ENCODE measurements at places on chromosomes 12 and 14.

GRCh38 chr12:52924764-52925716 lies 20.2 kb upstream of the KRT8 start:
- no peak for DNase-seq

GRCh38 chr12:89932954-89933353 lies 224.3 kb upstream of the ATP2B1 start:
- no peak for DNase-seq

DNA sequence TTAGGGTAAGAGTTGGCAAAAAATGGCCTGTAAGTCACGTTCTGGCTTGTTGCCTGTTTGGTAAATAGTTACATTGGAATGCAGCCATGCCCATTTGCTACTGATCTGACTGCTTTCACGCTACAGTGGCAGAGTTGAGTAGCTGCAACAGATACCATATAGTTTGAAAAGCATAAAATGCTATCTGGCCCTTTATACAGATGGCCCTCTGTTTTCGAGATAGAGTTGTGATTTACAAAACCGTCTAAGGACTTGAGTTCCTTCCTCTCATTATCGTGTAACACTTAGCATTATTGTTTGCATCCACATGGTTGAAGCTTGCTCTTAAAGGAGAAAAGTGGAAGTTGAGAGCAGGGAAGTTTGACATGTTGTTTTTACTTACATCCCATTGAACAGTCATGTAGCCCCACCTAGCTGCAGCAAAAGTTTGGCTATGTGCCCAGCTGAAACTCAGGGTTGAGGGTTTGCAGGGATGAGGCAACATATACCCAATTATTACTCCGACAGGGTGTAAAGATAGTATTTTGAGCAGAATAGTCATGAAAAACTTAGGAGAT lies 11.3 kb upstream of the SCFD1 start:
- peak; percentile 55 for DNase-seq

DNA sequence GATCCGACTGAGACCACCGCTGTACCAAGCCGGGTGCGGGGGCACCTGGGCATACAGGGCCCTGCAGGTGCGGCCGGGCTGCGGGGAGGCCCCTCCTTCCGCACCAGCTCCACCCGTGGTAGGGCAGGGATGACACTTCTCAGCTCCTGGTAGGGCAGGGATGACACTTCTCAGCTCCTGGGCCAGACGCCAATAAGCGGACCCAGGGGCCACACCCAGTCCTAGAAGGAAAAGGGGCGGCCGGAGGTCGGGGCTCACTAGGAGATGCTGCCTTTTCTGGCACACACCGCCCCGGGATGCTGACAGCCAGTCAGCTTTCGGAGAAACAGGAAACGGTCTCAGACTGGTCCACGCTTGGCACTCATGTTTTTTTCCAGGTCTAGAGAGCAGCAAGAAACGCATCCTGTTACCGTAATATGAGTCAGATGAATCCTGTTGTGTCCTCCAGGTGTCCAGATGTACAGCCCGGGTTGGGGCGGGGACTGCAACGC lies 34.8 kb downstream of the NFKBIA start:
- DNase-seq, result peak; percentile 49

GRCh38 chr14:55191203-55192053 lies at the start of gene DLGAP5:
TSS of gene DLGAP5 (minus strand) at chr14:55191585. CDS start at chr14:55189179, 2,406 bp downstream.
- DNase-seq, result peak; percentile 92

DNA sequence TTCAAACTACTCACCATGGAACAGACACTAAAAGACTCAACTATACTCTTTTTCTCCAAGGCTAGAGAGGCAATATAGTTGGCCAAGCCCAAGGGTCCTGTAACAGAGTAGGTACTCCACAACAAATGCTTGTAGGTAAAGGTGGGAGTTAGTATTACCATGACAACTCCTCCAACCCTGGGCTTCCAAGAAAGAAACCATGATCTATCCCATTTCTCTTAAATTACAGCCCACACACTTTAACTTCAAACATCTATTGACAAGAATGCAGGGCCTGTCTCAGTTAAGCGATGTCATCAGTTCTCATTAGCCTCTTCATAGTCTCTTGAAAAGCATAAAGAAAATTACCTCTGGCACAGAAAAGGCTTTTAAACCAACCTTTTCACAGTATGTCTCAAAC lies 25.0 kb downstream of the ERH start:
- DNase-seq, result no peak

GRCh38 chr14:106778986-106779385 lies 1252.6 kb downstream of the TMEM121 start:
- no peak for DNase-seq

GRCh38 chr14:61511558-61511948 lies 183.8 kb upstream of the HIF1A start:
- DNase-seq, result peak; percentile 66

DNA sequence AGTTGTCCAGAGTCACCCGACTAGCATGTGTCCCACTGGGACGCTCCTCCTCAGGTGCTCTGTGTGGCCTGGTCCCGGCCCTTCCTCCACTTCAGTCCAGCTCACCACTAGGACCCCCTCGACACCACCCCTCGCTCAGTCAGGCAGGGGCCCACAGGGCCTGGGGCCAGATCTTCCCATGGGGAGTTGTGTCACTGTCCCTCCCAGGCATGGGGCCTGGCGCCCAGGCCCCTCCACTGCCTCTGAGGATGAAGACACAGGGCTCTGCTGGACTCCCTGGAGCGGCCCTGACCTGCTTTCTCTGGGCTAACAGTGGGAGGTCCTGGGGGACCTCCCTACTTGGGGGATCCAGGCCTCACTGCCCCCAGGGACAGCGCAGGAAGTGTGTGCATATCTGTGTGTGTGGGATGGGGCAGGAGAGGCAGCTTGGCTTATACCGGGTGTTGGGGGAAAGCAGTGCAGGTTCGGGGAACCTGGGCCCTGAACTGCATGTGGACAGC lies 43.8 kb downstream of the KRT80 start:
- no peak for DNase-seq

DNA sequence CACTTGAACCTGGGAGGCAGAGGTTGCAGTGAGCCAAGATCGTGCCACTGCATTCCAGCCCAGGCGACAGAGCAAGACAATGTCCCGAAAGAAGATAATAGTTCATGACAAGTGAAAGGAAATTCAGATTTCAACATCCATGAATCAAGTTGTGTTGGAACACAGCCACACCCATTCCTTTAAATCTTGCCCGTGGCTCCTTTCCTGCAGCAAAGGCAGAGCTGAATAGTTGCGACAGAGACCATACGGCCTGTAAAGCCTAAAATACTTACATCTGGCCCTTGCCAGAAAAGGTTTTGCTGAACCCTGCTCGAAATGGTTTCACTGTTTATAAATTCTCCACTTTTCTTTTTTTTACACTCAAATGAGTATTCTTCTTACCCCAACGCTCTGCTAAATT lies 17.7 kb upstream of the ITPK1 start:
- no peak for DNase-seq

- no peak for DNase-seq
These were observed 622.4 kb downstream of the SLC6A15 start for GRCh38 chr12:84290168-84290567.

DNA sequence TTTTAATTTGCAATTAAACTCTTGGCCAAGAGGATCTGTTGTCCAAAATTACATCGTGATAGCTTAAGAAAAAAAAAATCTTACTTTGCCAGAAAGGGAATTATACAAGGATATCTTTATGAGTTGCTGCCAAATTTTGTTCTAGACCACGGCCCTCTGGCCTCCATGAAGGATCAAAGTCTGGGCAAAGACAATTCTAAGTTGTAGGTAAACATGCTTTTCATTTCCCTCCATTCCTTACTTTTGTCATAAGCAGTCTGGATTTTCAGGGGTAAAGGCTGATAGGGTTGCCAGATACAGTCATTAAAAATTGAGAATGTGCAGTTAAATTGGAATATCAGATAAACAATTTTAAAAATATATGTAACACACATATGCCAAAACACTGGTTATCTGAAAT lies 135.1 kb downstream of the MON2 start:
- no peak for DNase-seq

DNA sequence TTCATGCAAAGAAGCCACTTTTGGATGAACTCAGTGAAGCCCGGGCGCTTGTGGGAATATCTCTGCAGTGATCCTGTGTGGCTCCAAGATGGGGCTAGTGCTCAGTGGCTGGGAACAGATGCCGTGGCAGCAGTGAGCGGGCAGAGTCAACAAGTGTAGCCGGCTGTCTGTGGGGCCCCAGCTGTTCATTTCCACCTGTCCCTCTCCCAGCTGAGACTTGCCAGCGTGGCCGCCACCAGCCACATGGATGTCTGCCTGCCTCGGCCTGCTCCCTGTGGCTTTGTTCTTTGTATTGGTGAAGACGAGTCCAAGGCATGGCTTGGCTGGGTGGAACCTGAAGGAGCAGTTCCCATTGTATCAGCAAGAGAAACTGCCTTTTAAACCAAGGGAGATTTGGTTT lies 77.3 kb downstream of the NOS1 start:
- peak; percentile 40 for DNase-seq

GRCh38 chr14:62674563-62675237 lies 370.6 kb downstream of the KCNH5 start:
- peak; percentile 24 for DNase-seq

DNA sequence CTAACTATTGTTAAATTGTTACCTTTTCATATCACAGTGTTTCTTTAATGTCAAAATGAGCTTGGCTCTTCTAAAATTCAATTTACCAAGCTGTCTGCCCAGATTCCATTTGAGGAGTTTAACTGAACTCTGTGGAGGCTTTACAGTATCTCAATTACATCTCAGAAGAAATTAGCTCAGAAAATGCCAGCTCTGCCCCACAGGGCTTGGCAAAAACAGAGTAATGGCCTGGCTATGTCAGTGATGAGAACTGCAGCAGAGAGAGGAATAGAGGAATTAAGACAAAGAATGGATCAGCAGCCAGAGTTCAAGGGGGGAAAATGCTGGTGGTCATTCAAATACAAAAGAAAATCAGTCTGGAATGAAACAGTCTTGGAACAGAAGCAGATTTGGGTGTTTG lies 15.8 kb upstream of the TMTC1 start:
- DNase-seq, result no peak

DNA sequence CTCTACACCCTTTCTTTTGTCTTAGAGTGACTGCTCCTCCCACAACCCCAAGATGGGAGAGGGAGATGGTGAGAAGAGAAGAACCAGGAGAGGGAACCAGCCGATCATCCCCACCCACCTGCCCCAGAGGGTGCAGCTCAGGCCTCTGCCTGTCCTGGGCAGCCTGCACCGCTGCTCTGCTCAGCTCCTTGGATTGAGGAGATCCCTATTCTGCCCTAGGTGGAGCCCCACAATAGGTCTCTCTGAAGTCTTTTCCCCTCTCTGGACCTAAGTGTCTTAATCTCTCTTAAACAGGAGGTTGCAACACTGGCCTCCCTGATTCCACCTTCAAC lies 2.2 kb downstream of the ANKRD33 start:
- no peak for DNase-seq

DNA sequence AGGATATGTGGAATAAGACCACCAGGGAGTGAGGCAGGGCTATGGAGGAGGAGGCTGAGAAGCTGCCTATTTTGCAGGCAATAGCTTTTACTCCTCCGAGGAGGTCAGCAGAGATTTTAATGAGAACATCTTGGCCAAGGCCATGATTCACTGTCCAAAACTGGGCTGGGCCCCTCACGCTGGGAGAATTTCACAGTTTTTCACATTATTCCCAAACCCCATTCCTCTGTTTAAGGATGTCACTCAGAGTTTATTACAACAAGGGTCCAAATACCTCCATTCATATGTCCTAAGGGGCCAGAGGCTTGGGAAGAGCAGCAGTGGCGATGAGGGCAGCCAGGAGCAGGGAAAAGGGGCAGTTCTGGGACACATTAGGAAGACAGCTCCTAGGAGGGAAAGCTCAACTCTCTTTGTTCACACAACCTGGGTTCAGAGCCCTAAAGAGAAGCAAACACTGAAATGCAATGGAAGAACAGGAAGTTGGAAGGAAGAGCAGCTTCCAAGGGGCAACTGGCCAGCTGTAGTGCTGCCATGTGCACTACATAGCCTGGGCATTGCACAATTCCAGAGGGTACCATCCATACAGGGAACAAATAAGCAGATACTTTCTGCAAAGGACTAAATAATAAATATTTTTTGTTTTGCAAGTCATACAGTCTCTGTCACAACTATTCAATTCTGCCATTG lies 283.2 kb downstream of the NUAK1 start:
- peak; percentile 34 for DNase-seq

GRCh38 chr12:107539196-107539939 lies 146.2 kb upstream of the PWP1 start:
- no peak for DNase-seq

- no peak for DNase-seq
These were observed 8.7 kb upstream of the CYP46A1 start for GRCh38 chr14:99675382-99675835.

DNA sequence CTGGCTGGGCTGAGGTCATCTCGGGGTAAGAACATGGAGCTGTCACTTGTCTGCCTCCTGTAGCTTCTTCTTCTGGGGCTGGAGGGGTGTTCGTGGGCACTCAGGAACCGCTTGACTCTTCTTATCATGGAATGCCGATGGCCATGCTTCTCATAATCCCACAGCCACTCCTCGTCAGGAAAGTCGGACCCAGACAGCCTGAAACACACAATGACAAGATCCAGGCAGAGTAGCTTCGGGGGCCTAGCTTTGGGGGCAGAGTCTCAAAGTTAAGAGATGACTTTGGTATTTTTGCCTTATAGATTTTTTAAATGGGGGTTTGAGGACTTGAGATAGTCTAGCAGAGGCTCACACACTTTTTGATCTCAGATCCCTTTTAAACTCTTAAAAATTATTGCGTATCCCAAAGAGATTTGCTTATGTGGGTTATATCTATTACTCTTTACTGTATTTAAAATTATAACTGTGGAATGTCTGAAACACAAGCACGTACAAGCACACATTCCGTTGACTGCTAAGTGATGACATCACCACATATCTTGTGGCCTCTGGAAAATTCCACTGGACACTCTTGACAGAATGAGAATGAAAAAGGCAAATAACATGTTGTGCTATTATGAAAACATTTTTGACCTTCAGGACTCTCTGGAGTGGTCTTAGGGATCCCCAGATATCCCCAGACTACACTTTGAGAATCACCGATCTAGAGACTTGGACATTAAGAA lies 43.3 kb downstream of the BEST3 start:
- DNase-seq, result no peak

DNA sequence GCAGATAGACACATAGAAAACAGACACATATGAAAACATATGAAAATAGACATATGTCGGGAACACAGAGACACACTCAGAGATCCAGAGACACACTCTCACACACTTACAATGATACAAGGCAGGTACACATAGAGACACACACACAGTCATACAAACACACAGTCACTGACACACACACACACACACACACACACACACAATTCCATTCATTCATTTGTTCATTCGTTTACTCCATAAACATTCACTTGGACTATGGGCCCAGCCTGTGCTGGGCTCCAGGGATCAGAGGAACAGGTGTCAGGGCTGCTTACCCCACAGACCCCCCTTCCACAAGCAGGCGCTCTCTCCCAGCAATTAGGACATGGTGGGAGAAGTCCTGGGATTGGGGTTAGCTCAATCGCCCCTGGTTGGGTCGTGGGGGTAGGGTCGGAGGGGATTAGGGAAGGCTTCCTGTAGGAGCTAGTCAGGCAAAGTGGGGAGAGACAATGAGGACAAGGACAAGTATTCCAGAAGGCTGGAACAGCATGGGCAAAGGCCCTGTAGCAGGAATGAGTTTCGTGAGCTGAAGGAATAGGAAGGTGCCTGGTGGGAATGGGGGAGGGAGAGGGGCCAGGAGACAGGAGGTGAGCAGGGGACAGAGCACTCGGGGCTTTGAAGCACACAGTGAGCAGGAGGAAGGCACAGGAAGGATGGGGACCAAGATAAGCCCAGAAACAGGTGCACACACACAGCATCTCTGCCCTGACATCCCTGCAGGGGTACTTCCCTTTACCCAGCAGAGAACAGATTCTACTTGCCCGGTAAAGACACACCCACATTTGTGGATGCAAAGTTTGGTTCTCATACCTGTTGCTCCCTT lies 6.5 kb downstream of the RASAL1 start:
- DNase-seq, result no peak

- no peak for DNase-seq
These were observed 17.3 kb upstream of the PPFIBP1 start for GRCh38 chr12:27506645-27507189.

Measured in prostate gland (tissue), 2 donors.